Naive thymus-derived CD4-positive, alpha-beta T cell (primary cell): ENCODE measurements at places on chromosomes 5 and 9. TPM values are rescaled to one million over a fixed set of nuclear protein-coding genes. Genes with fewer than 3 reads are reported as not detected.

Gene SLC36A3
- not detected for total RNA-seq

Gene CFAP90
- total RNA-seq = not detected

Gene LRSAM1
- 15.1 TPM for total RNA-seq

GRCh38 chr5:93793159-93793781, 51.9 kb upstream of the POU5F2 start:
- no peak for DNase-seq

GRCh38 chr5:6732634-6733410, 19.6 kb downstream of the TENT4A start:
- no peak for DNase-seq

DNA sequence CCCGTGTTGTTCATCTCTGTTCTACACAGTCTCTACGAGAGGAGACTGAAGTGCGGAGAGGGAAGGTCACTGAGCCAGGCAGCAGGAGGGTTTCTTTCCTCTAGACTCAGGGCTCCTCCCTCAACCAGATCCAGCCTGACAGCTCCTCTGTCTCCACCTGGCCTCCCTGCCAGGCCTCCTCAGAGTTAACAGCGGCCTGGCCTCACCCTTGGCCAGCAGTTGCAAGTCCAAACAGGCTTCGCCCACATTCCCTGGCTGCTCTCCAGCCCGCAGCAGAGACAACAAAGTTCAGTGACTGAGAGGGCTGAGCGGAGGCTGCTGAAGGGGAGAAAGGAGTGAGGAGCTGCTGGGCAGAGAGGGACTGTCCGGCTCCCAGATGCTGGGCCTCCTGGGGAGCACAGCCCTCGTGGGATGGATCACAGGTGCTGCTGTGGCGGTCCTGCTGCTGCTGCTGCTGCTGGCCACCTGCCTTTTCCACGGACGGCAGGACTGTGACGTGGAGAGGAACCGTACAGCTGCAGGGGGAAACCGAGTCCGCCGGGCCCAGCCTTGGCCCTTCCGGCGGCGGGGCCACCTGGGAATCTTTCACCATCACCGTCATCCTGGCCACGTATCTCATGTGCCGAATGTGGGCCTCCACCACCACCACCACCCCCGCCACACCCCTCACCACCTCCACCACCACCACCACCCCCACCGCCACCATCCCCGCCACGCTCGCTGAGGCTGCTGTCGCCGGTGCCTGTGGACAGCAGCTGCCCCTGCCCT, at the start of gene HRCT1:
TSS of gene HRCT1 (plus strand) at position 291 of the 768 bp plus-strand sequence. CDS start at position 377, 86 bp downstream.
- DNase-seq = no peak

GRCh38 chr9:95043826-95044225, 273.7 kb downstream of the FANCC start:
- DNase-seq = no peak

- DNase-seq = no peak
Observed at GRCh38 chr5:8923526-8923925, 622.3 kb downstream of the SEMA5A start.

GRCh38 chr5:53123702-53124101, 14.1 kb upstream of the MOCS2 start:
- DNase-seq = no peak

DNA sequence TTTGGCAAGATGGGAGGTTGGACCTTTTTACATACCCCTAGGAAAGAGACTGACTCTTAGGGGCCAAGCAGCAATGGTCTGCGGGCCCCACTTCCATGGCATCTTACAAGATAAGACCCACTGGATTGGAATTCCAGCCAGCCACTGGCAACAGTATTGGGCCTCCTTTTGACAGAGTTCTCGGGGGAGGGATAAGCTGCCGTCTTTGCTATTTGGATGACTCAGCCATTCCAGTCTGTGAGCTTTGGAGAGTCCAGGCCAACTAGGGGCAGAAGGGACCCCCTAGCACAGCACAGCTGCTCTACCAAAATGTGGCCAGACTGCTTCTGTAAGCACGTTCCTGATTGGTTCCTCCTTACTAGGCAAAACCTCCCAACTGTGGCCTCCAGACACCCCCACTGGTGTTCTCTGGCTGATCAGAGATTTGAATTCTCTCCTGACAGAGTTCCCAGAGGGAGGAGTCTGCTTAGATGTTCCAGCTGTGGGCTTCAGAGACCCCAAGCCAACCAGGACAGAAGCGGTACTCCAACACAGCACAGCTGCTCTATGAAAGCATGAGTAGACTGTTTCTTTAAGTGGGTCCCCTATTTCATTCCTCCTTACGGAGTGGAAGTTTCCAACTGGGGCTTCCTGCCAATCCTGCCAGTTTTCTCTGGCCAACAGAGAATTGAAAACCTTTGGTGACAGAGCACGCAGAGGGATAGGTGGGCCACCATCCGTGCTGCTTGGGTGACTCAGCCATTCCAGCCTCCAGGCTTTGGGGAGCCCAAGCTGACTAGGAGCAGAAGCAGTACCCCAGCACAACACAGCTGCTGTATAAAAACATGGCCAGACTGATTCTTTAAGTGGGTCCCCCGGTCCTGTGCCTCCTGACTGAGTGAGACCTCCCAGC, 672.1 kb upstream of the RIOK2 start:
- no peak for DNase-seq

DNA sequence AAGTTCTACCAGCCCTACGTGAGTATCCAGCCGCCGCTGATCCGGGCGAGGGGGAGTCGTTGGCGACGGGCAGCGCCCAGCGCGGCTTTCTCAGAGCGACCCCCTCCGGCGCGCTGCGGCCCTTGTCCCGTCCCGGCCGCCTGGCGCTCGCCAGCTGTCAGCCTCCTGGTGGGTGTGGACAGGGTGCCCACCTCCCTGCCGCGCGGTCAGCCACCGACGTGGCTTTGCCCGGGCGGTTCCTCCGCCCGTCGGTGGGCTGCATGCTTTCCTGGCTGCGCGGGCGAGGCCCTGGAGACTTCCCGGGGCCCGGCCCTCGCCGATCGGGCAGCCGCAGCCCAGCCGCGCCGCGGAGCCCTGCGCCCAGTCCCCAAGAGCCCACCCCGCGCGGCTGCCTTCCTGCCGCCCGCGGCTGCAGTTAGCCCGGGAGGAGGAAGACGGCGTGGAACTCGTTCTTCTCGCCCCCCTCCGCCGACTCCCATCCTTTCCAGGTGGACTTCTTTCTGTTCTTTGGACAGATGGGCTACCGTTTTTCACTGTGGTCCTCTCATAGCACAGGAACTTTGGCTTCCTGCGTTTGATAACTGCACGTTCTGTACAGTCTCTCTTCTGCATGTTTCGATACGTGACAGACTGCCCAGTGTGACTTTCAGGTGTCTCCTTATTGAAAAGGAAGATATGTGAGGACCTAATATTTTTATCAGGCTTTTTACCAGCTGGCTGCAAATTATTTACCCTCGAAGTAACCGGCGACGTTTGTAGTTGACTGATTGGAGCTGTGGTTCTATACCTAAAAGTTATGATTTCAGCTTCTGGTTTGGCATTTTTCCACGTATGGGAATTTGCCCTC, 577 bp downstream of the AP3S1 start:
- peak; percentile 19 for DNase-seq

GRCh38 chr5:56299212-56299611, 66.1 kb upstream of the ANKRD55 start:
- no peak for DNase-seq

GRCh38 chr5:989961-990530, 18.6 kb upstream of the NKD2 start:
- no peak for DNase-seq
